ENCODE measurements at places on chromosomes 1 and 21.

DNA sequence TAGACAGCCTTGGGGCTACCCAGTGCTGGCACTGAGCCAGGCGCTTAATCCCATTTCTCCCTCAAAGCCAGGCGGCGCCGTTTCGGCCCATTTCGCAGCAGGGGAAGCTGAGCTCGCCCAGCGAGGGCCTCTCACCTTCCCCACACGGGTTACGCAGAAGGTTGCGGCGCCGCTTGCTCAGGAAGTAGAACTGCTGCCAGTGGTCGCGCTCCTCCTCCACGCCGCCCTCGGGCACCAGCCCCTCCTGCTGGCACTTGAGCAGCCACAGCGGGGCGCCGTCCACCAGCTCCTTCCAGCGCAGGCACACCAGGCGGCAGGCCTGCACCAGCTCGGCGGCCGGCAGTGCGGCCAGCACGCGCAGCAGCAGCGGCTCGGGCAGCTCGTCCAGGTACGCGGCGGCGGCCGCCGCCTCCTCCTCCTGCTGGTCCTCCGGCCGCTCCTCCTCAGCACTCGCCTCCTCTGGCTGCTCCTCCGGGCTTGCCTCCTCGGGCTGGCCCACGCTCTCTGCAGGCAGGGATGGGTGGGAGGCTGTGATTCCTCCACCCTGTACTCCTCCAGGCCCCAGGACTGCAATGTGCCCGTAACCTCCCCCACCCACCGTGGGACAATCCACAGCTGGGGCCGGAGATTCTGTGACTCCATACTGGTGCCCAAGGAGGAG, 3.8 kb downstream of the FBXO2 start:
- DNase-seq, result no peak

GRCh38 chr1:222769181-222769580, 32.2 kb downstream of the FAM177B start:
- DNase-seq, result no peak

DNA sequence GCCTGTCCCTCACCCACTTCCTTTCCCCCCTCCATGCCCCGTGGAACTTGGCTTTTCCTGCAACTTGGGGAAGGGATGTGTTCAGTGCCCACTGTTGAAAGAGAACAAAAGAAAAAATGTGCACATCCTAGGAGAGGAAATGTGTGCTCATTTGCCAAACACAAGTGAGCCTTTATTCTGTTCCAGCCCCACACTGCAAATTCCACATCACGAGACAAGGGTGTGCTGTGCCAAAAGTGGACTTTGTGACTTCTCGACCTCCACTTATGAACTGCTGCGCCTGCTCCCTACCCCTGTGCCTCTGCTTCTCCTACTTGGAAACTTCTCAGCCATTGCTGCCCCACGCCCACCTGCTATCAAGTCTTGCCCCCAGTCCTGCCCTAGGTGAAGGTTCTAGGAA, 97.0 kb upstream of the GRIK3 start:
- no peak for DNase-seq

DNA sequence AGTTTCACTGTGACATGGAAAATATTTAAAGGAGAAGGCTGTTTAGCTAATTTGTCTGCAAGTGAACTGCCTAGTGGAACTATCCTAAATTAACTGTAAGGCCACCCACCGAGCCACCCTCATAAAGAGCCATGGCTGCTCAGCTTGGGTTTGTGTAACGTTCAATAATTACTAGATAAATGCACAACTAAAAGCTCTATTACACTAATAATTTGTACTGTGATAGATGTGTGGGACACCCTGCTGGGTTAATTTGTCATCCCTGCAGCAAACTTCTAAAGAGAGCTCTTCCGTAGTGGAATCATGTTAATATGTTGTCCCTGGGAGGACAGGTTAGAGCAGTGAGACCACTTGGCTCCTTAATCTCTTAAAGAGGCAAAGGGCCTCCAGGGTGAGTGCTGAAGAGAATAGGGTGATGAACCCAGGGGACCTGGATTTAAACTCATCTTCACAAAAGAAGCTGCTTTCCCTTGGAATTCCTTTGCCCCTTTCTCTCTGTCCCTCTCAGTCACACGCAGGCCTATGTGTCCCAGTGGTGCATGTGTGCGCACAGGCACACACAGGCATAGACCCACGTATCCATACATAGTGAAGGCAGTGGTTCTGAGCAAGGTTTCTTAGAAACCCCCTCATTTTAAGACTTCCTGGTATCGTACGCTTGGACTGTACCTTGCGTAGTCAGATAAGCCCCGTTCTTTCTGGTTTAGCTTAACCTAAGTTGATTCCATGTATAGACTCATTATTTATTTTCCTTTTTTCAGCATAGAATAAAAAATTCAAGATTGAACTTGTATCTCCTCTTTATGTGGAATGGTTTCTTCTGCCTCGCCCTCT, 310.3 kb downstream of the NFIA start:
- DNase-seq, result no peak

DNA sequence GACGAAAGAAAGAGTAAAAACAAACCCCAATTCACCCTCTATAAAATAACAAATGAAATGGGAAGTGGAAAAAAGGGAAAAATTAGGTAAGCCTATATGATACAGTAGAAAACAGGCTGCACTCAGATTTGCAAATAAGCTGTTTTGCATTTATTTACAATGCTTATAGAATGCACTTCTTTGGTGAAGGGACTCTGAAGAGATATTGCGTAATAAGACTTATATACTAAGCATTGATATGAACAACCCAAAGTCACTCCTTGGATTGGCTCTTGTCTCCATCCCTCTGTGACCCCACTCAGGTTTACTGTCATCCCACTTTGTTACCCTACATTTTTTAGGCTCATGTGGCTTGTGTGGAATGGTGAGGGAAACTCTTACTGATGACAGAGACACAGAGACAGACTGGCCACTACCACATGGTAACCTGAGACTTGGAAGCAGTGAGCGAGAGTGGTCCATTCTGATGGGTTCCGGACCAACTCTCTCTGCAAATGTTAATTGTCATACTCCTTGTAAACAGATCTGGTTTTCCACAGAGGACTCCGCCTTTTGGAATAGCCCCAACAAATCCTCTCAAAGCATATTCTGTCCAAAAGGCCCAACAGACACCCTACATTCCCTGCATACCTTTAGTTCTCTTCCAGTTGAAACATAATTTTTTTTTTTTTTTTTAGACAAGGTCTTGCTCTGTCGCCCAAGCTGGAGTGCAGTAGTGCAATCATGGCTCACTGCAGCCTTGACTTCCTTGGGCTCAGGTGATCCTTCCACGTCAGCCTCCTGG, 11.0 kb downstream of the GSTM5 start:
- no peak for DNase-seq

- DNase-seq, result no peak
Measured at GRCh38 chr21:16013570-16013969, 283.8 kb downstream of the USP25 start.

GRCh38 chr1:78275906-78276685, 214.7 kb upstream of the PTGFR start:
- DNase-seq, result no peak

DNA sequence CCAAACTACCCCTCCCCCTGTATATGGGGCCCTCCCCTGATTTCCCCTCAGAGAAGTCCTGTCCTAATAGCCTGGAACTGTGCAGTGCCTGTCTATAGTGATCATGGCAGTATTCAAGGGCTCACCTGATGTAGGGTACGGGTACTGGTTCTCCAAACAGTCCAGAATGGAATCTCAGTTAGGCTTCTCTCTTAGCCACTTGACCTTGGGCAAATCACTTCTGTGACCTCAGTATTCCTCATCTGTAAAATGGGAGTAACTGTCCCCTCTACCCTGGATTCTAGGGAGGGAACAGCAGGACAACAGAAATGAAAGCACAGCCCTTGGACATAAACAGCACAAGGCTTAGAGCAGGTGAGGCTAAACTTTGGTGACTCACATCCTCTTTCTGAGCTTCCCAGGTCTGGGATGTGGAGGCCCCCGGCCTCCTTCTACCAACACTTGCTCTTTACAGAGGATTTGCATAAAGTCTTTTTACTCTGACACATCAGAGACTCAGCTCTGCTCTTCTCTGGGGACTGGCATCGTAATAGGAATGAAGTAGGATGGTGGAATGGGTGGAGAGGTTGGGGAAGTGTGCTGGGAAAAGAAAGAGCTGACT, 20.0 kb upstream of the PDZK1IP1 start:
- no peak for DNase-seq

GRCh38 chr1:114208714-114209113, 55.0 kb upstream of the SYT6 start:
- no peak for DNase-seq

GRCh38 chr21:34794686-34795085, 125.9 kb downstream of the CLIC6 start:
- DNase-seq, result no peak

DNA sequence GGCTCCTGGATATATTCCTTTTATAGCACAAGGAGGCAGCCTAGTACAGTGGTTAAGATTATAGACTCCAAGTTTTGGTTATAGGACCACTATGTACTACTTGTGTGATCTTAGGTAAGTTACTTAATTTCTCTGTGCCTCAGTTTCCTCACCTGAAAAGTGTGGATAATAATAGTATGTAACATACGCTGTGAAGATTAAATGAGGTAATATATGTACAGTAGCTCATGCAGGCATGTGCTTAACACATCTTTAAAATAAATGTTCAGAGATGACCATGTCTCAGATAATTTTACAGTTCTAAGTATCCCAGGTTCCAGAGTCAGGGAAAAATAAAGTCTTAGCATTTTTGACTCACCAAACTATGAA, 55.7 kb upstream of the TRABD2B start:
- DNase-seq, result no peak

GRCh38 chr1:196442366-196442765, 165.9 kb downstream of the KCNT2 start:
- no peak for DNase-seq

- no peak for DNase-seq
Measured at GRCh38 chr1:67801903-67802302, 31.4 kb downstream of the GNG12 start.

GRCh38 chr21:45555557-45556301, 13.5 kb upstream of the SLC19A1 start:
- DNase-seq, result peak; percentile 79

Data from GM04504 (cell line).